ENCODE measurements at places on chromosomes 4 and X.

DNA sequence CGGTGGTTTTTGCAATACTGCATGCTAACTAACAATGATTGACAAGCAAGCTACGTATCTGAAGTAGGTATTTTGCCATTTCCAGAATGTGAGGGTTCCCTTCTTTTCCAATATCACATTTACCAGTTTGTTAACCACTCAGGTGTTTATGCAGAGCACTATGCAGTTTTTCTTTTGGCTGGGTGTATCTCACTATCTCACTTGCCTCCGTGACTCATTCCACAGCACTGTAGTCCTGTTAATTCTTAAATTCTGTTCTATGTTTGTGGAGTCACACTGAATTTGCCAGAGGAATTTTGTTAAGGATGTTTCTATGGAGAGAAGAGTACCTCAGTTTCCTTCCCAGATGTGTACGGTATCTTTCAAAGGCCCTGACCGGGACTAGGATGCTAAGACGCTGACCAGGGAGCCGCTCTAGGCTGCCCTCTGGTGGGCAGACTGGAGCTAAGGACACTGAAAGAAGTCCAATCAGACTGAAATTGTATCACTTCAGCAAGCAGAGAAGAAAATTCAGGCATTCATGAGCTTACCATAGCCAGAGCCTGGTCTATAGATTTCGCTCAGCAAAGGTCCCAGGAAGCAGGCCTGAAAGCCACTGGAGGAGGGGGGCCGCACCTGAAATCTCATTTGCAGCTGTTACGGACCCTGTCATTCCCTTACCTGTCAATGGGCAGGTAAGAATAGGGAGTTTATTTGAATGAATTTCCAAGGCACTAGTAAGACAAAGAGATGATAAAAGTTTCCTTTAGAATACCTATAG lies 388.4 kb upstream of the SPOCK3 start:
- peak; percentile 59 for DNase-seq

- no peak for DNase-seq
Measured at GRCh38 chr4:66330125-66330524, 659.8 kb upstream of the EPHA5 start.

GRCh38 chr4:172188248-172188988 lies 375.2 kb downstream of the GALNTL6 start:
- DNase-seq, result no peak

- peak; percentile 12 for DNase-seq
Measured at GRCh38 chrX:47595716-47596251, 13.5 kb downstream of the TIMP1 start.

DNA sequence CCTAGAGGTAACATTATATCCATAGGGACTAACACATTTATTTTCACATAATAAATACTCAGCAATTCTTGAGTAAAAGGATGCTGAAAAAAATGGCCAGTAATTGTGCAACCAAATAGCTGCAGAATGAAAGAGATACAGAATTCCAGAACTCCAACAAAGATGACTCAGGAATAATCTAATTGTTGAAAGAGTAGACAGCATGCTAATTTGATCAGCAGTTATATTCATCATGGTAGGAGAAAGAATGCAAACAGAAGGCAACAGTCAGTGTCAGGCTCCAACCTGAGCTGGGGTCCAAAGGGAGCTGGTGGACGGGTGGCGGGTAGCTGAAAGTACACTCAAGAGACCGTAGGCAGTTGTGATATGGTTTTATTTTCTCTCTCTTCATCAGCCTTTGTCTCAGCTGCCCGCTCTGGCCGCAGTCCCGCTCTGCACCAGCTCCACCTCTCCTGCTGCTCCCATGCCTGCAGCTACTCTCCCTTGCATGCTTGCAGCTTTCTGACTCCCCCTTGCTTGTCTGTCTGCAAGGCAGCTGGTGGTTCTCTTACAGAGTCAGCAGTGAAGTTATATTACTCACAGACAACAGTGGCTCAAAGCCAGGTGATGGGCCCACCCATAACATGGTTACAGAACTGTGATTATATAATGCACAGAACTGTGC lies 1150.1 kb downstream of the STIM2 start:
- DNase-seq, result peak; percentile 7

DNA sequence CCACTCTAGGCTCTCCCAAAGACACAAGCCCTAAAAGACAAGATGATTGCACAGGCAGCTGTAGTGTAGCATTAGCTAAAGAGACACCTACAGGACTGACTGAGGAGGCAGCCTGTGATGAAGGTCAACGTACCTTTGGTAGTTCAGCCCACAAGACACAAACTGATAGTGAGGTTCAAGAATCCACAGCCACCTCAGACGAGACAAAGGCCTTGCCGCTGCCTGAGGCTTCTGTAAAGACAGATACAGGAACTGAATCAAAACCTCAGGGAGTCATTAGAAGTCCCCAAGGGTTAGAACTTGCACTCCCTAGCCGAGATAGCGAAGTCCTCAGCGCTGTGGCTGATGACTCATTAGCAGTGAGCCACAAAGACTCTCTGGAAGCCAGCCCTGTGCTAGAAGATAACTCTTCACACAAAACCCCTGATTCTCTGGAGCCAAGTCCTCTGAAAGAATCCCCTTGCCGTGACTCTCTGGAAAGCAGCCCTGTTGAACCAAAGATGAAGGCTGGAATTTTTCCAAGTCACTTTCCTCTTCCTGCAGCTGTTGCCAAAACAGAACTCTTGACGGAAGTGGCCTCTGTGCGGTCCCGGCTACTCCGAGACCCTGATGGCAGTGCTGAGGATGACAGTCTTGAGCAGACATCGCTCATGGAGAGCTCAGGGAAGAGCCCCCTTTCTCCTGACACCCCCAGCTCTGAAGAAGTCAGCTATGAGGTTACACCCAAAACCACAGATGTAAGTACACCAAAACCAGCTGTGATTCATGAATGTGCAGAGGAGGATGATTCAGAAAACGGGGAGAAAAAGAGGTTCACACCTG lies 306.3 kb downstream of the ANK2 start:
- peak; percentile 96 for DNase-seq

GRCh38 chrX:129626026-129626425 lies 28.7 kb downstream of the APLN start:
- no peak for DNase-seq

- DNase-seq, result no peak
Measured at GRCh38 chrX:106608016-106608415, 3.8 kb upstream of the RADX start.

GRCh38 chr4:18524667-18525066 lies 503.1 kb upstream of the LCORL start:
- no peak for DNase-seq

- DNase-seq, result peak; percentile 10
Measured at GRCh38 chrX:66162331-66162822, 1.7 kb upstream of the HEPH start.

DNA sequence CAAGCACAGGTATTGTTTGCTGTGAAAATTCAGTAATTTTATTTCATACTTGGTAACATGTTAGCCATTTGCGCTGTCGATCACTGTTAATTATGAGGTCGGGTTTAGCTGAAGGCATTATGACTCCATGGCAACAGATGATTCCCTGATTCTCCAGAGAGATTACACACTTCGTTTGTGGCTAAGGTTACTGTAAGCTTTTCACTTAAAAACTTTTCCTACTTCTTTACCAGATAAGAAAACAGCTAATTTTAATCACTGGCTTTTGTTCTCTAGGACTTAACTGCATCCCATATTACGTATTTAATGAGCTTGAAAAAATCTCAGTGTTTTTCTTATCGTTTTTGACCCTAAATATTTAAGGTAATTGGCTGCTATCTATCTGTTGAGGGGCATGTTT lies 2.1 kb downstream of the GSTCD start:
- peak; percentile 27 for DNase-seq

DNA sequence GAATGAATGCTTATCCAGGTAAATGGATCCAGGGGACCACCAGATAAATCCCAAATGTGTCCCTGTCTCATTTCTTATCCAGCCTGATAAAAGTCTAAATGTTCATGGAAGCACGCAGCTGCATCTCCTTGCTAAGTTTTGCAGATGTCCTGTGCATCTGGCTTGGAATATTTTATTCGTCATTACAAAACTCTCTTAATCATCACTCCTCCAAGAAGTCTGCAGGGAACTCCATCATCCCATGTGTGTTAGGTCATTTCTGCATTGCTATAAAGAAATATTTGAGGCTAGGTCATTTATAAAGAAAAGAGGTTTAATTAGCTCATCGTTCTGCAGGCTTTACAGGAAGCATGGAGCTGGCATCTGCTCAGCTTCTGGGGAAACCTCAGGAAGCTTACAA lies 297.2 kb downstream of the HS3ST1 start:
- DNase-seq, result no peak

DNA sequence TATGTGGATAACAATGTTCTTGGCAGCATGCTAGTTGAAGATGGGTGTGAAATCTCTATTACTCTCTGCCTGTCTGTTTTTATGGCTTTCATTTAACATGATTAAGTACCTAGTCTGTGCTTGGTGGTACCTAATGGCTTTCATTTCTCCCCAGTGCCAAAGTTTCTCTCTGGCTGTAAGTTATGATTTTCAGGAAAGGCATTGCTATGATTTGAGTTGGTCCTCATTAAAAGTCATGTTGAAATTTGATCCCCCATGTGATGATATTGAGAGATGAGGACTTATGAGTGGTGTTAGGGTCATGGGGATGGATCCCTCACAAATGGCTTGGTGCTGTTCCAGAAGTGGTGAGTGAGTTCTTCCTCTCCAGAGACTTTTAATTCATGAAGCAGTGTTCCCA lies 162.4 kb upstream of the IL15 start:
- peak; percentile 73 for DNase-seq

DNA sequence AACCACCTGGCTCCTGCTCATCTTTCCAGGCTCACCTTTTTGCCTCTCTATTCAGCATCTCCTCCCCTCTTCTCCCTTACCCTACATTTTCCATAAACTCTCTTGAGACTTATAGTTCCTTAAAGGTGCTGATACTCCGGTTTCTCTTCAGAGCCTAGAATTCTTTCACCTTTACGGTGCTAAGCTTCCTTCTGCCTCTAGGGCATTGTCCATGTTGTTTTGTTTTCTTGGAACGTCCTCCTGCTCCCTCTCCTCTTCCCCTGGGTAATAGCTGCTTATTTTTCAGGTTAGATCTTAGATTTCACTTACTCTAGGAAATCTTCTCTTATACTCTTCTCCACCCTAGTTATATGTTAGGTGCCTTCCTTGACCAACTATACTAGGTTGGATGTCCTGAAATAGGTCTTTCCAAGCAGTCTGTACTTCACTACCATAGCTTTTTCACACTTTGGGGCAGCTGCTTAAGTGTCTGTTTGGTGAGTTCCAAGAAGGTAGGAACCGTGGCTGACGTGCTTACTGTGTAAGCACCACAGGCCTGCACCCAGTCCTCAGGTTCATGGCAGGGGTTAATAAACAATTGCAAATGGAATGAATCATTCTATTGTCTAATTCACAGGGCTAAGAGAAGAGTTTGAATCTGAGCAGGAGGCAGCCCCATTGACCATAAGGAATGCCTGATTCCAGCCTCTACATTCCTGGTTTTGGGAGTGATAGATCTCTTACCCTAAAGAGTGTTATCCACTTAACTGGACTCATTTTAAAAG lies 227.5 kb downstream of the MGST2 start:
- DNase-seq, result no peak

DNA sequence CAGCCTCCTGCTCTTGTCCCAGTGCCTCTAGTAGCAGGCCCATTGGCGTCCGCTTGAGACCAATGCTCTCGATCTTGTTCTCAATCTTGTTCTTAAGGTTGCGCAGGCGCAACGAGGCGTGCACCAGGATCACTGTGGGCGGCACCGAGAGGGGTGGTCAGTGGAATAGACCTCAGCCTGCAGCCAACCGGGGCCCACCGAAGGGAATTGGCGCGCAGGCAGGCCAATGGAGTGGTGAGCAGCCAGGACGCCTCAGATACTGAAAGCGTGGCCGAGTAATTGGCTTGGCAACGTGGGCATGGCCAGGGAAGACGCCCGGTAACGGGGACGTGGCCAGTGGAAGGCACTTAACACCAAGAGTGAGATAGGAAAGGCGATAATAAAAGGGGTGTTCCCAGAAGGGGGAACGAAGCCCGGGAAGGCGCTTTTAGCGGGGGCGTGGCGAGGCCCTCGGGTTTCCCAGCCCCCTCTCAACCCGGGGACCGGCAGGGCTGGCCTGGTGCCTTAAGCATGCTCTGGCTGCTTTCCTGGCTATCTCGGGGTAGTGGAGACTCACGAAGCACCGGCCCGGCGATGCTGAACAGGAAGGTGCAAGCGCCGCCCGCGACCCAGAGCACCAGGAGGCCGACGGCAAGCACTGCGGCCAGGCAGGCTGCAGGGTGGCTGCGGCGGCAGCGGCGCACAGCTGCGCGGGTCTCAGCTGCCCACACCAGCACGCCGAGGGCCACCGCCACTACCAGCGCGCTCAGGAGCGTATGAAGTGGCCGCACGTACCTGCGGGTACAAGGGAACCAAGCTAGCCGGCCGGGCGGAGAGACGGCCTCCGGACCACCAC lies 1.7 kb downstream of the PRAF2 start:
- peak; percentile 48 for DNase-seq

DNA sequence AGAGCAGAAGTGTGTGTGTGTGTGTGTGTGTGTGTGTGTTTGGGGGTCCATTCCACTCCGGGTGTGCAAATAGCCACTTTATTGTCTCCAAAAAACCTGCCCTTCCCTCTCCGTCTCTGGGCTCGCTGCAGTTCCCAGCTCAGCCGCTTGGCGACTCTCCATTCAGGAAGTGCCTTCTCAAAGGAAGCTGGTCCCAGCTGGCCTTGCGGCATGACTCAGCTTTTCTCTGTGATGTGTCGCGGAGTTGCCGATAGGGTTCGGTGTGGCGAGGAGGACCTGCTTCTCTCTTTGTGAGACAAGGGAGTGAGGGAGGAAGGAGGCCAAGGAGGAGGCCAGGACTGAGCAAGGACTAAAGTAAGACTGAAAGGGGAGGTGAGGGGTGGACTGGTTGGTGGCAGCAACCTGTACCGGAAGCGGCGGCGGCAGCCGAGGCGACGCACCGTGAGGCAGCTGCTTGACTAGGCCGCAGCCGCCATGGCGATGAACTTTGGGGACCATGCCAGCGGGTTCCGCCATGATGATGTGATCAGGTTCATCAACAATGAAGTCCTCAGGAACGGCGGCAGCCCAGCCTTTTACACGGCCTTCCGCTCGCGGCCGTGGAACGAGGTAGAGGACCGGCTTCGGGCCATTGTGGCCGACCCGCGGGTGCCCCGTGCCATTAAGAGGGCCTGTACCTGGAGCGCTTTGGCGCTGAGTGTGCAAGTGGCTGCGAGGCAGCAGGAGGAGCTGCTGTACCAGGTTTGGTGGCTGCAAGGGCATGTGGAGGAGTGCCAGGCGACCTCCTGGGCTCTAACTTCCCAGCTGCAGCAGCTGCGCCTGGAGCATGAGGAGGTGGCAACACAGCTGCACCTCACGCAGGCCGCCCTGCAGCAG lies at the start of gene TEX13C:
Gene TEX13C (plus strand): TSS at position 226 of the 876 bp plus-strand sequence. CDS start 249 bp downstream, at position 475.
- no peak for DNase-seq

DNA sequence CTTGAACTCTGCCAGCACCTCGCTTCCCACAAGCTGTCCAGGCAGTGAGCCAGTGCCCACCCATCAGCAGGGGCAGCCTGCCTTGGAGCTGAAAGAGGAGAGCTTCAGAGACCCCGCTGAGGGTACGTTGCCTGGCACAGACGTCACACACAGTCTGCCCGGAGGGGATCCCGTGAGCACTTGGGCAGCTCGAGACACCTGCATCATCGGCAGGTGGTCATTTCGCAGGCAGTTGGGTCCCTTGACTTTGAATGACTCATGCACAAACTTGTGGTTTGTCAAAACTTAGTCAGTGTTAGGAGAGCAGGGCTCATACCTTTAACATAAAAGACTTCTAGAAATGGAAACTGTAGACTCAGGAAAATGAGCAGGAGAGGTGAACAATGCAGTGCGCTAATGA lies 9.9 kb downstream of the TACC3 start:
- no peak for DNase-seq
